ENCODE measurements at places on chromosomes 2 and 18.

GRCh38 chr18:79611040-79611681, 68.4 kb upstream of the CTDP1 start:
- no peak for DNase-seq

DNA sequence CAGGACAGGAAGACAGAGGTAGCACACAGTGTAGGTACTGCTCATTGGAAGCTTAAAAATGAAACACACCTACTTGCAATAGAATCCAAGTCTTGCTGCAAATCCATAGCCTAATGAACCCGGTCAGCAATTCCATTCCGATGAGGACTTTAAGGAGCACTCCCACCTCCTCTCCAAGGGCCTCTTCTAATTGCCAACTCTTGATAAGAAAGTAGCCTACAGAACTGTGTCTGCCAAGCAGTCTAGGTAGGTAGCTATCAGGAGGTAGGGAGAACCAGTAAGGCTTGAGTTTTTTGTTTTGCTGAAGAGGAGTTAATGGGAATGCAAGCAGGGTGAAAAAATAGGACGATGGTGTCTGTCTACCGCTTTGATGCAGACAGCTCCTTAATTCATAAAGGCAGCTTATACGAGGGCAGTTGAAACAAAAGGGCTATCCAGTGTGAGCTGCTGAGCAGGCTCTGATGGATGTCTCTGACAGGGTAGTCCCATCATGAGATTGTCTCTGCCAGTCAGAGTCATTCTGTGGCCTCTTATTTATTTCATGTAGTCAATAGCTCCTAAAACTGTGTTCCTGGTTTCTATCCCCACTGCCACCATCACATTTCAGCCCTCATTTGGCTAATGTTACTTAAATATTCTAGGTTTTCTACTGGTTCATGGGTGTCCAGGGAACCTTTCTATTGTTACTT, 155.6 kb upstream of the DNMT3A start:
- no peak for DNase-seq

- DNase-seq, result no peak
These were observed 82.4 kb upstream of the PHLPP1 start for GRCh38 chr18:62632788-62633455.

GRCh38 chr18:61201511-61201910, 131.7 kb upstream of the CDH20 start:
- DNase-seq, result no peak

GRCh38 chr2:119283873-119284331, 60.3 kb downstream of the STEAP3 start:
- no peak for DNase-seq

DNA sequence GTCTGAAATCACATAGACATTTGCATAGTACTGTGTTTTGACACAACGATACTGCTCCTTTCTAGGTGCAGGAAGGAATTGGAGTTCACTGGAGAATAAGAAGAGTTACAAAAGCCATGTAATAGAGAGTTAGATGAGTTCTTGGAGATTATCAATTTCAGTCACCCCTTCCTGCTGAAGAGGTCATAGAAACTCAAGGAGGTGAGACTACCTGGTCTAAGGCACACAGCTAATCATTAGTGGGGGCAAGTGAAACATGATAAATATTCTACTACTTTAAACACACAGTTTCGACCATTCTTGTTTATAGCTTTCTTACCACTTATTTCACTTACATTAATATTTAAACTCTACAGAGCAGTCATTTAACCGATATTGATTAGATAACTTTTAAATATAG, 286.9 kb upstream of the NXPH2 start:
- no peak for DNase-seq
